ENCODE measurements at places on chromosomes 6 and 20. TPM values are rescaled to one million over a fixed set of nuclear protein-coding genes. Genes with fewer than 3 reads are reported as not detected.

The MCM8 gene
- 2.1 TPM for total RNA-seq

The CPXM1 gene
- not detected for total RNA-seq

The MYH7B gene
- under 0.01 TPM for total RNA-seq

The PRRT1 gene
- not detected for total RNA-seq

The TAGAP gene
- under 0.01 TPM for total RNA-seq

The PRDM1 gene
- 5.3 TPM for total RNA-seq

The COL21A1 gene
- total RNA-seq, result 18.6 TPM

The MLIP gene
- 0.53 TPM for total RNA-seq

The HLA-DRA gene
- not detected for total RNA-seq

The HSP90AB1 gene
- 396 TPM for total RNA-seq

The KIF25 gene
- not detected for total RNA-seq

The HLA-DRB5 gene
- not detected for total RNA-seq

The HAO1 gene
- total RNA-seq, result not detected

The CALHM4 gene
- under 0.01 TPM for total RNA-seq

The LPA gene
- total RNA-seq, result 0.26 TPM

The LGSN gene
- total RNA-seq, result under 0.01 TPM

The SLC26A8 gene
- not detected for total RNA-seq

The NINL gene
- 5.0 TPM for total RNA-seq

The SLC2A10 gene
- 30.2 TPM for total RNA-seq

The RIMS1 gene
- total RNA-seq, result under 0.01 TPM

The TMEM170B gene
- 0.13 TPM for total RNA-seq

The AVP gene
- total RNA-seq, result not detected

The SPDEF gene
- total RNA-seq, result 2.4 TPM

The WFDC2 gene
- total RNA-seq, result not detected

The OR2H1 gene
- not detected for total RNA-seq

The WFDC5 gene
- total RNA-seq, result 4.1 TPM

The ZNF831 gene
- not detected for total RNA-seq

The FAXC gene
- 3.2 TPM for total RNA-seq

The ZC3H12D gene
- total RNA-seq, result under 0.01 TPM

The RAMACL gene
- total RNA-seq, result 1.6 TPM

The LY86 gene
- not detected for total RNA-seq

The GATA5 gene
- total RNA-seq, result not detected

The TGM6 gene
- total RNA-seq, result not detected

The TSPO2 gene
- not detected for total RNA-seq

The CDK5RAP1 gene
- 21.6 TPM for total RNA-seq

The FAM50B gene
- total RNA-seq, result 10.3 TPM

The CD83 gene
- 0.53 TPM for total RNA-seq

The ROMO1 gene
- total RNA-seq, result 165 TPM

The EFCAB8 gene
- total RNA-seq, result under 0.01 TPM

The PROCR gene
- total RNA-seq, result 61.3 TPM

The ATXN1 gene
- total RNA-seq, result 18.4 TPM

The FHL5 gene
- total RNA-seq, result not detected

The SNAP25 gene
- total RNA-seq, result not detected

The MUC22 gene
- total RNA-seq, result under 0.01 TPM

The MOG gene
- not detected for total RNA-seq

All from bronchial epithelial cell (primary cell).